BE2C (cell line): ENCODE measurements at places on chromosomes 12 and 14.
A peak's percentile ranks its signal among the peaks of the same experiment; 100 is the strongest.

DNA sequence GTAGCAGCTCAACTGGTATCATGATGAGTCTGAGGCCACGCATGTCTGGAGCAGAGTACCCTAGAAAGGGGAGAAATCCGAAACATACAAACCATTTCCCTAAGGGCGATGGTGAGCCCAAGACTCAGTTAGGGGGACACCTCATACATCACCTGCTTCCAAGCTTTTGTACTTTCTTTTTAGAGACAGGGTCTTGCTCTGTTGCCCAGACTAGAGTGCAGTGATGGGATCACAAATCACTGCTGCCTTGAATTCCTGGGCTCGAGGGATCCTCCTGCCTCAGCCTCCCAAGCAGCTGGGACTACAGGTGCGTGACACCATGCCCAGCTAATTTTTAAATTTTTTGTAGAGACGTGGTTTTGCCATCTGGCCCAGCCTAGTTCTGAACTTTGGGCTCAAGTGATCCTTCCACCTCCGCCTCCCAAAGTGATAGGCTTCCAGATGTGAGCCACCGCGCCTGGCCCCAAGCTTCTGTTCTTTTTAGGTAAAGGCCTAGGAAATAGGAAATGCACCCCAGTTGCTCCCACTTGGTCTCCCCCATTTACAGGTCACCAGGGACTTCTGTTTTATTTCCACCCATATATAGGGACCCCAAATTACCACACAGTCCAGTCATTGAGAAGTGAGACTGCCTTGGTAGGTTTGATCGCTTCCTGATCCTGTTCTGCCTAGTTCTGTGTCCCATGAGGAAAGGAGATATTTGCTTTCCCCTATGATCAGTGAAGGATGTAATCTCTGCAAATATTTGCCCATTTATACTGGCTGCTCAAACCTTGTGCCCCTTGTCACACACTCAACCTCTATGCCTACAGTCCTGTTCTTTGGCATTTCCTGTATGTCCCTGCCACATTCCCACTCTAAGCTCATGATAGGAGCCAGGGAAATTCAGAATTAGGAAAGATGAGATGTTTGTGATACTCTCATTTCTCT lies at the start of gene APOF:
Gene APOF, minus strand, starts transcription at position 728 of the 930 bp plus-strand sequence. Its CDS starts 112 bp downstream, at position 616.
- no peak for DNase-seq

DNA sequence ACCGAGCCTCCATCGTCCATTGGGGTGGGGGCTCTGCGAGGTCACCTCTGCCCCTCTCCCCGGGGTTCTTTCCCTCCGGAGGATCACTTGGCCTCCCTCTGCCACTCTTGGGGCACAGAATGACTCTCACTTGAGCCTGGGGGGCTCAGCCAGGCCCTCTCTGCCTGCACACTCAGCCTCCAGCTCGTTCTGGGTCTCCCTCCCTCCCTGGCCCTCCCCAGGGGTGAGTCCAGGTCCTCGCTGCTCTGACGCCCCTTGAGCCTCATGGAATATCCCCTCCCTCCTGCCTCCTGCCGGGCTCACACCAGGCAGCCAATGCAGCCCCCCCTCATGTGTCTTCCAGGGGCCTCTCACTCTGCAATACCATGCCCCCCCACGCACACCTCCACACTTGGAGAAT lies 17.7 kb upstream of the SFSWAP start:
- no peak for DNase-seq

DNA sequence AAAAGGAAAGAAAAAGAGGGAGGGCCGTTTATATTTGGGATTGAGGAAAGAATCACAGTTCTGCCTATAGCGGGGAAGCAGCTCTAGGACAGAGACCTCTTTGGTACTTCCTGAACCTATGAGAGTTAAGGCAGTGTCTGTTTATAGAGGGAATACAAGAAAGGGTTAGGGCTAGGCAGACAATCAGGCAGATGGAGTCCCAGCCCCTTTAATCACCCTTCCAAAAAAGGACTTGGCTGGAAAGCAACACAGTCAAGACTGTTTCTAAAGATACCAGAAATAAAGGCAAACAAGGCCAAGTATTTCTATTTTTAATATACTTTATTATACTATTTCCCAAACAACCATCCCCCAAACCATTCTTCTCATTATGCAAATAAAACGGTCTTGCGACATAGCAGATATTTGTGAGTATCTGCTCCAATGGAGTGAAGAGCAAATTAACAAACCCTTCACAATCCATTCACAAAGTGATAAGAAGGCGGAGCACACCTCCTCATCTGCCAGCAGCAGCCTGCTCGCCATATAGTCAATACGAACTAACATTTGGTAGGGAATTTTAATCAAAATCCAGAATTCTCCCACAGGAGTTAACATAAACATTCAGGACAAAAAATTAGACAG lies 697 bp upstream of the GRIP1 start:
- DNase-seq = no peak

DNA sequence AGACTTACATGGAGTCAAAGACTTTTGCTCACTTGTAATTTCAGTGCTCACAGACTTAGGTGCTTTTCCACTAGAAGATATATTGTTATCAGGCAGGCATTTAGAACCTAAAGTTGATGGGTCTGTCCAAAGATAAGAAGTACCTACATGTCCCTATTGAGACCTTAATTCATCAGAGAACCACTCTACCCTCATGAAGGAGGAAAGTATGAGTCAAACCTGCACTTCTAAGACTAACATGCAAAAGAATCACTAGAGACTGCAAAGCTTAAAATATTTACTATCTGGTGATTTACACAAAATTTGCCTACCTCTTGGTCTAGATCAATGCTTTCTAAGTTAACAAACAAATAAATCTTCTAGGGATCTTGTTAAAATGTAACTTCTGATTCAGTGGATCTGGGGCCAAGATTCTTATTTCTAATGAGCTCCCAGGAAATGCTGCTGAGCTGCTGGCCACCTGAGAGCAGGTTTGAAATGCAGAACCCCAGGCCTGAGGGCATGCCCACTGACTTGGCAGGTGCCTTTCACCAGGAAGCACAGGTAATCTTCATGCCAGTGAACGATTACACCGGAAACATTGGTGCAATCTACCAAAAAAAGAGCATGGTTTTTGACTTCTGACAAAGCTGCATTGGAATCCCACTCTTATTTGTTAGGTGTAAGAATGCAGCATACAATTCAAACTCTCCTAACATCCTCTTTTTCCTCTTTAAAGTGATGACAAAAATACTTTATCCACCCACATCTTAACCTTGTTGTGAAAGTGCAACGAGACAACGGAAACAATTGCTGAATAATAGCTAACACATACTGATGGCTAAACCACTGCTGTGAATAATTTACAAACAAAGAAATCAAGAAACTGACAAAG lies 214.2 kb downstream of the ADAMTS20 start:
- DNase-seq = no peak

GRCh38 chr12:5267603-5268423 lies 164.1 kb upstream of the NTF3 start:
- DNase-seq = no peak

GRCh38 chr12:90058704-90059103 lies 350.1 kb upstream of the ATP2B1 start:
- DNase-seq = no peak

DNA sequence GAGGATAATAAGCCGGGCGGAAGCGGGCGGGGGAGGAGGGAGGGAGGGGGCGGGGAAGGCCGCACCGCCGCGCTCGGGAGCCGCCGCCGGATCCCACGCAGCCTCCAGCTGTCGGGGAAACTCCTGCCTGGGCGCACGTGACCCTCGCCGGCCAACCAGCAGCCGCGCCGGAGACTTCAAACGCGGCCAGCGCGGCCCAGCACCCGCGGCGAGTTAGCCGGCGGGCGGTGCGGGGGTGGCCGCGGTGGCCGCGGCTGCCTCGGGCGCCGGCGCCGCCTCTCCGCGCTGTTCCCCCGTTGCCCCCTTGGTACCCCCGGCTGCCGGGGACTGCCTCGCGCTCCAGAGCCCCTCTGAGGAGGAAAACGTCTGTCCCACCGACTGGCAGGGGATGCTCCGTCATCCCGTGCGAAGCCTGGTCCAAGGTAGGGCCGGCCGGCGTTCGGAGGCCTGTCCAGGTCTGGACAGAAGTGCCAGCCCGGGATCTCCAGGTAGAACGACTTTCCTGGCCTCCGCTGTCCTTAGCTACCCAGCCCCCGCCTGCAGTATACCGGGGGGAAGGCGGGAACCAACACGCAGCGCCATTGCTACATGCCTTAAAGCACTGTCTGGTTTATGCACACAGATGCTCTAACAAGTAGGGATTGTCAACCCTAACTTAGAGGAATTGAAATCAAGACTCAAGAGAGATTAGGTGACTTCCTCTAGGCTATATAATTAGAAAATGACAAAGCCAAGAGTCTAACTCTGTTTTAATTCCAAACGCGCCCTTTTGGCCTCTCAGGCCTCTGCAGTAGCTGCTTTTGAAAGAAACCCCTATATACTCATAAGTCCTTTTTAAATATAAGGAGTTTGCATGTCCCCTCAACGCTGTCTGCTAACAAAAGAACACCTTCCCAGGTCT lies at the start of gene YAF2:
Gene YAF2, minus strand, starts transcription at position 9 of the 901 bp plus-strand sequence. CDS start 68 bp downstream, outside the sequence.
- peak; percentile 94 for DNase-seq

GRCh38 chr12:14982991-14983390 lies 10.1 kb downstream of the PDE6H start:
- DNase-seq = no peak

DNA sequence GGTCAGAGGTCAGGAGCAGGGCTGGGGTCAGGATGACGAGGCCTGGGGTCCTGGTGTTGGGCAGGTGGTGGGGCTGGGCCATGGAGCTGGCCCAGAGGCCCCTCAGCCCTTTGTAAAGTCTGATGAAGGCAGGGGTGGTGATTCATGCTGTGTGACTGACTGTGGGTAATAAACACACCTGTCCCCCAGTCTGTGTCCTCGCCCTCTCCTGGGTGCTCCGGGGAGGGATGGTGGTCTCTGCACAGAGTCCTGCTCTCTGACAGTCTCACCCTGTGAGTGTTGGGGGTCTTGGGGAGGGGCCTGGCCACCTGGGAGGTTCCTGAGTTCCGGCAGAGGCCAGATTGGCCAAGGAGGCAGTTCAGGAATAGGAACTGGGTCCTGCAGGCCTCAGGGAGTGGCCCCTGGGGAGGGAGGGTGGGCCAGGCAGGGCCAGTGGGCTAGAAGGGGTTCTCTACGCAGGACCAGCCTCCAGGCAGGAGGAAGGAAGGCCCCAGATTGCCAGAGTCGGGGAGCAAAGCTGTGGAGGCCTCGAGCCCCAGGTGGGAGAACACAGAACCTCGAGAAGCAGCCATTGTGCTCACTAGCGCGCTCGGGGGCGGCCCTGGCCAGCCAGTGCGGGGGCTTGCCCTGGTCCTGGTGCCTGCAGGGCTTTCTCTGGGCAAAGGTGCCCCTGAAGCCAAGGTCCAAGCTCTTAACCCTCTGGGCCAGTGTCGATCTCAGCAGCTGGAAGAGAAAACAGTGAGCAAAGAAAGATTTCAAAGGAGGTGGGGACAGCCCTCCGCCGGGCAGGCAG lies 14.4 kb downstream of the ACADS start:
- DNase-seq = no peak

DNA sequence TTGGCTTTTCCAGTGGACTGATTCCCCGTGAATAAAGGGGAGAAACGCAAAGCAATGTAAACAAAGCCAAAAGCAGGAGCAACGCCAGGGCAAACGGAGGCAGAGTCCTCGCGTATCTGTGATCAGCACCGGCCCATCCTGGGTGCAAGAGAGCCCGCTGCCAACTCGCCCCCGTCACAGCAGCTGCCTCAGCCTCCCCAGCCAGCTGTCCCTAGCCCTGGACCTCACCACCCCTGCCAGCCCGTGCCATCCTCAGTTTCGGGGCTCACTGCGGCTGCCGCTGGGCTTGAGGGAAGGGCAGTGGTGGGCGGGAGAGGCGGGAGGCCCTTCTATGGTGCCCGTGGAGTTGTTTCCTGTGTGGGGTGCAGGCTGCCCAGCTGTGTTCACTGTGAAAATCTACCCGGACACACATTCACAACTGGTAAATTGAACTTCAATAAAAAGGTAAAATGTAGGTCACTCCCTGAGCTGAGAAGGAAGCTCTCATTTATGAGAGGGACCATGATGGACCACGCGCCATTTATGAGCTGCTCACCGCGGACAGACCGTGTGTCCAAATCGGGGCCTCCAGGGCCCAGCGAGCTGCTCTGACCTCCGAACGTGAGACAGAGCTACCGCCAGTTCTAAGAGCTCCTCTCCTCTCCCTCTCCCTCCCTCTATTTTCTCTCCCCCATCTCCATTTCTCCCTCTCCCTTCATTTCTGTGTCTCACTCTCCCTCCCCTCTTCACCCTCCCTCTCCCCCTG lies 330.5 kb upstream of the SFSWAP start:
- no peak for DNase-seq

- no peak for DNase-seq
Measured at GRCh38 chr14:58832095-58832521, 194.3 kb downstream of the DACT1 start.
